ENCODE measurements at places on chromosomes 4 and X. TPM values are rescaled to one million over a fixed set of nuclear protein-coding genes. Genes with fewer than 3 reads are reported as not detected.

Gene GLRB
- total RNA-seq: 5.8 TPM

Gene TEX13D
- not detected for total RNA-seq

Gene CSAG1
- not detected for total RNA-seq

Gene NAP1L5
- 7.3 TPM for total RNA-seq

Gene STPG2
- total RNA-seq: 0.52 TPM

Gene DCAF8L1
- total RNA-seq: not detected

Gene GPR143
- total RNA-seq: 3.6 TPM

Gene CYSLTR1
- not detected for total RNA-seq

Gene AGTR2
- total RNA-seq: 0.16 TPM

Gene BEX2
- 1.6 TPM for total RNA-seq

Gene GPR173
- 9.8 TPM for total RNA-seq

Gene ODAPH
- 0.39 TPM for total RNA-seq

Gene SSX3
- not detected for total RNA-seq

Gene TMSB15C
- 3.2 TPM for total RNA-seq

Gene ARMCX2
- 98.9 TPM for total RNA-seq

Gene ATP1B4
- total RNA-seq: not detected

Gene FRYL
- total RNA-seq: 33.8 TPM

Gene PGAM4
- not detected for total RNA-seq

Gene ZCCHC12
- not detected for total RNA-seq

Gene TET2
- total RNA-seq: 5.6 TPM

Gene MEPE
- not detected for total RNA-seq

Gene GIMD1
- not detected for total RNA-seq

Gene PAGE5
- not detected for total RNA-seq

Gene CLNK
- total RNA-seq: not detected

Gene IDUA
- total RNA-seq: 7.2 TPM

Gene SSX1
- total RNA-seq: not detected

Gene AFF2
- total RNA-seq: 0.16 TPM

Gene CT45A9
- not detected for total RNA-seq

Gene STK26
- total RNA-seq: 10.9 TPM

Gene NRK
- total RNA-seq: 16.9 TPM

Gene USP17L22
- not detected for total RNA-seq

Gene SAGE1
- not detected for total RNA-seq

Gene TEX13C
- not detected for total RNA-seq

Gene ALB
- 1.1 TPM for total RNA-seq

Gene SLC38A5
- total RNA-seq: 78.2 TPM

Gene MSX1
- 2.2 TPM for total RNA-seq

Gene PNMA5
- total RNA-seq: not detected

Gene DTHD1
- not detected for total RNA-seq

Gene GAGE1
- not detected for total RNA-seq

Gene ART3
- total RNA-seq: not detected

Gene HTN1
- not detected for total RNA-seq

Gene HSPA4L
- total RNA-seq: 3.2 TPM

Gene CLDN34
- not detected for total RNA-seq

Gene NR0B1
- total RNA-seq: 0.13 TPM

Gene CXCL11
- not detected for total RNA-seq

Gene CSAG2
- not detected for total RNA-seq

Gene GLRA2
- total RNA-seq: not detected

Gene ARSD
- total RNA-seq: 8.8 TPM

Gene PLAC1
- total RNA-seq: 1.4 TPM

Gene PRDM8
- 11.9 TPM for total RNA-seq

Gene SPANXB1
- total RNA-seq: not detected

Gene FHDC1
- 0.16 TPM for total RNA-seq

Gene FGFR3
- 0.88 TPM for total RNA-seq

Gene GRIPAP1
- 14.3 TPM for total RNA-seq

Gene MGAT4D
- total RNA-seq: not detected

Gene PCYT1B
- 1.1 TPM for total RNA-seq

Gene RCHY1
- total RNA-seq: 16.7 TPM
